Fibroblast of pulmonary artery (primary cell): ENCODE measurements at places on chromosomes 5 and 9.

DNA sequence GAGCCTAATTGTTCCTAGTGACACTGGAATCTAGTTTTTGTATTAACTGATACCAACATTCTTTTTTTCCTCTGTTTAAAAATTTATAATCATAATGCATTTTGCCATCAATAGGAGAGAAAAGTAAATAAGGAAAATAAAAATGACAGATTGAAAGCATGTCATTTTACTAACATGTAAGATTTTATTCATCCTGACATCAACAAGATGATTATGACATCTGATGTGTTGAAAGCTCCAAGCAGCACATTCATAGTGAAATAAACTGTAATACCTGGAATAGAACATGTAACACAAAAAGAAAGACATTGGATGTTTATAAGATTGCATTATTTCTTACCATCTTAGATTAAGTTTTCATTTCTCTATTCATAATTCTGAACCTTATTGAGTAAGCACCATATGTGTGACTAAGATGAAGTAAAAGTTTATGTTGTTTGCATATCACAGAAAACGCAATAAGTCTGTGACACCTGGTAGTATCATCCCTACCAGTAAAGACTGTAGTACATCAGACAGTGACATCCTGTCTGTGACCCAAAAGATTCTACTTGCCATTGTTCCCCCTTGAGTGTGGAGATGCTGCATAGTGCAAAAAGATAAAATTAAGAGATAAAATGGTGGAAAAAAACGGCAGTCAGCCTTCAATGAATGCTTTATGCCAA, 225.6 kb downstream of the PCSK5 start:
- DNase-seq = no peak

DNA sequence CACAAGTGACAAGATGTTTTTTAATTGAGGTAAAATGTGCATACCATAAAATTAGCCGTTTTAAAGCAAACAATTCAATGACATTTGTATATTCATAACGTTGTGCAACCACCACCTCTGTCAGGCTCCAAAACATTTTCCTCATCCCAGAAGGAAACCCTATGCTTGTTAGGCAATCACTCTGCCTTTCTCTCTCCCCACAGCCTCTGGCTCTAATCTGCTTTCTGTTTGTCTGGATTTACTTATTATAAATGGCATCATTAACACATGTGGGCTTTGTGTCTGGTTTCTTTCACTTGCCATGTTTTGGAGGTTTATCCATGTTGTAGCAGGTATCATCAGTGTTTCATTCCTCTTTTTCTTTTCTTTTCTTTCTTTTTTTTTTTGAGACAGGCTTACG, 1.4 kb upstream of the N4BP3 start:
- peak; percentile 56 for DNase-seq

DNA sequence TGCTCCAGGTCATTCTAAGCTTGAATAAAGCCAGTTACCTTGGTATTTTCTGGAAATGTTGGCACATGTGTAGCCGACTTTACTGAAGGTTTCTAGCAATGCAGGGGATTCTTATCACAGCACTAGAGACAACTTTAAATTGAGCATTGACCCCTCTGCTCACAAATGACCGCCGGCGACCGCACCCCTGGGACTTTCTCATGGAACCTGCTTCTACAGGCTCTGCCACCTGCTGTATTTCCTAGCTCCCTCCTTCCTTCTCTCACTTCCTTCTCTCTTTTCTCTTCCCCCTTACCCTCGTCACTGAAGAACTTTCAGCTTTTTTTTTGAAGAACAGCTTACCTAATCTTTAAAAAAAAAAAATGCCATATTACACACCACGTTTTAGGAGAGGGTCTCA, 30.9 kb upstream of the DAB2 start:
- no peak for DNase-seq

DNA sequence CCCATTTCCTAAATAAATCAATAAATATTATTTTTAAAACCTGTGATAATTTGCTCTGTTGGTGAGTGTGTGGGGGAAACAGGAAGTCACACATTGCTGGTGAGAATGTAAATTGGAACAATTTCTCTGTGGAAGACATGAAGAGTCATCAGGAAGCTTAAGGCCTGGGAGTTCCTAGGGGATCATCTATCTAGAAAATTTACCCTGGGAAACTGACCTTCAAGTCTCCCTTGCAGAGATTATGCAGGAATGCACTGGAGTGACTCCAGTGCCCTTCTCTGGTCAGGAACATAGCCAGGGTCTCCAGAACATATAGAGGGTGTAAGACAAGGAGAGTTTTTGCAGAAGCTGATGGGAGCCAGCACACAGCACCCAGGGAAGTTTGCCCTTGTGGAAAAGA, 13.0 kb upstream of the GCNT1 start:
- no peak for DNase-seq

DNA sequence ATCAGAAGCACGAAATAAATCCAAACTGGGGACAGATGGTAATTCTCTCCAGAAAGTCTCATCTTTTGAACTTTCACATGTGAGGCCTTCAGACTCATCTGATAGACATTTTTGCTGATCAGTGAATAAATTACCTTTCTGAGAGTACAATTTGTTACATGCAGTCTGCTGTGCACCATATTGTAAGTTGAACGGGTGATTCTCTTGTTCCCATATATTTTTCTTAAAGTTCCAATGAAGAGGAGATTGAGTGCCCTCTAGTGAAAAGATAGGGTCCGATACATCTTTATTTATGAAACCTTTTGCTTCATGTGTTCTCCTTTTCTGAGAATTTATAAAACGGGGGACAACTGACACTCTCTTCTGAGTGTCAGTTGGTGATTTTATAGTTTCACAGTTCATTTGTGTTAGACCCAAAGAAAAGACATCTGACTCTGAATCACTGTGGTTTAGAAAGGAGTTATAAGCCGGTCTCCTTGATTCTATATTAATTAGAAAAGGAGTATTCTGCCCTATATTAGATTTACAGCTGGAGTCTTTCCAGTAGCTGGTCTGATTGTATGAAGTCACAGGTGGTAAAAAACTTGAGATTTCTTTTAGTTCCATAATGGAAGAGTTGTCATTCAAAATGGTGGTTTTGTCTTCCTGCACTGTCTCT, 30.4 kb downstream of the GNG10 start:
- DNase-seq = peak; percentile 68

- DNase-seq = peak; percentile 0
Measured at GRCh38 chr5:101473483-101473882, 570.4 kb upstream of the ST8SIA4 start.

DNA sequence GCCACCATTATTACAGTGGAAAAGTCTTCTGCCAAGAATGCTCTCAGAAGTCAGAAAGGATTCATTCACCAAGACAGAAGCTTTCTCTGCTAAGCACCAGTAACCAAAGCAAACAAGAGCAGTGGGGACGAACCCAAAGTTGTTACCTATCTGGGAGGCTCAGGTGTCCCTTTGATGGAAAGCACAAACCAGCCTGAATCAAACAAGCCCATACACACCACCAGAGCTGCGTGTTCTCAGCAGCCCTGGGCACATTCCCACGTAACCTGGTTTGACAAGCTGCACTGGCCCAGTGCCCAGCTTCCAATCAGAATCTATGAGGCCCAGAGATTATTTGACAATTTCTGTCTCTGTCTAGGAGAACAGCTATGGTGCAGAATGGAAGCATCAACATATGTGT, 252.6 kb downstream of the ACTL7B start:
- no peak for DNase-seq

GRCh38 chr5:111834926-111835599, 78.1 kb upstream of the NREP start:
- DNase-seq = peak; percentile 41

DNA sequence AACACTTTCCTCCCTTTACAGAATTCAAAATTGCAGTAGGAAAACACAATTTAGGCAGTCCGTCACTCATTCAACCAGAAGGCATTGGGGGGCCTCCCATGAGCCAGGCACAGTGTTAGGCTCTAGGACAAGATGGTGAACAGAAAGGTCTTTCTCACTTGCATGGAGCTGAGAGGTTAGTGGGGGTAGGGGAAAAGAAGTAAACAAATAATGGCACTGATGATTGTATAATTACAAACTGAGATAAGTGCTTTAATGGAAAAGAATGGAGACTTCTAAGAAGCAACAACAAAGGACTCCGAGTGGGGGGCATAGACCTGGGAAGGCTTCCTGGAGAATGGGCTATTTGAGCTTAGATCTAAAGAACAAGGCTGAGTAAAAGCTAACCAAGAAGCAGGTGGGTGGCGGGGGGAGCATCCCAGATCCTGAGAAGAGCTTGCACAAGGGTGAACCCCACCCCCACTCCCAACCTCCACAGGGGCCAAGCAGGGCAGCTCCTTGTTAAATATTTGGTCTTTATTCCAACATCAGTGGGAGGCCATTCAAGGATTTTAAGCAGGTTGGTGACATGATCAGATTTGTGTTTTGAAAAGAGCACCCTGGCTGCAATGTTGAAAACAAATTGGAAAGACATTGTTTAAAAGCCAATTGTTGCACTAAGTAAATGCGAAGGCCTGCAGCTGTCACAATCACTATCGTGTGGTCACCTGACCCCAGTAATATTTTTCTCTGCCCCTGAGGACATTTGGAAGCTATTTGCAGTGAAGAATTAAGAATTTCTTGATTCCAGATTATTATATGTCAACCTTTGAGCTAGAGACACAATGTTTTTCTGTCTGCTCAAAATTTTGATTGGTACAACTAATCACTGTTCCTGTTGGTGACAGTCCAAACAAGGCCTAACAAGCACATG, 73.9 kb upstream of the EFNA5 start:
- DNase-seq = no peak

- no peak for DNase-seq
Measured at GRCh38 chr9:1460143-1460769, 410.1 kb downstream of the DMRT2 start.

DNA sequence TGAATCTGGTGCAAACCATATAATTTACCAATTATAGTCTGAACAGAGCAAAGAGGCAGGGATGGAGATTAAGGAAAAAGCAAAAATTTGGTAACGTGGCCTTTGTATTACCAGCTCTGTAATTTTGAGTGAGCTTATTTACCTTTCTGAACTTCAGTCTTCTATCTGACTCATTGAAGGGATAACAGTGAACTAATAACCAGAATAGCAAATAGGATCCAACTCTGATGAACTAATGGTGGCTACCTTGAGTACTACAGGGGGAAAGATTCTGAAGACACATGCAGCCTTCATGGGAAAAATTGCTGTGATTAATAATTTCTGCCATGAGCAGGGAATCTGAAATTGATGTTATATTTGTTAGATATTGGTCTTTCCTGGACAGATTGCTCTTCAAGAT, 23.0 kb upstream of the LARP1 start:
- DNase-seq = no peak

GRCh38 chr9:135696446-135696845, 2.8 kb downstream of the SOHLH1 start:
- no peak for DNase-seq

- no peak for DNase-seq
Measured at GRCh38 chr9:94934816-94935328, 208.4 kb downstream of the AOPEP start.
